ENCODE measurements at places on chromosomes 4 and X.

GRCh38 chr4:189850239-189850856, 90.3 kb upstream of the FRG1 start:
- no peak for DNase-seq

DNA sequence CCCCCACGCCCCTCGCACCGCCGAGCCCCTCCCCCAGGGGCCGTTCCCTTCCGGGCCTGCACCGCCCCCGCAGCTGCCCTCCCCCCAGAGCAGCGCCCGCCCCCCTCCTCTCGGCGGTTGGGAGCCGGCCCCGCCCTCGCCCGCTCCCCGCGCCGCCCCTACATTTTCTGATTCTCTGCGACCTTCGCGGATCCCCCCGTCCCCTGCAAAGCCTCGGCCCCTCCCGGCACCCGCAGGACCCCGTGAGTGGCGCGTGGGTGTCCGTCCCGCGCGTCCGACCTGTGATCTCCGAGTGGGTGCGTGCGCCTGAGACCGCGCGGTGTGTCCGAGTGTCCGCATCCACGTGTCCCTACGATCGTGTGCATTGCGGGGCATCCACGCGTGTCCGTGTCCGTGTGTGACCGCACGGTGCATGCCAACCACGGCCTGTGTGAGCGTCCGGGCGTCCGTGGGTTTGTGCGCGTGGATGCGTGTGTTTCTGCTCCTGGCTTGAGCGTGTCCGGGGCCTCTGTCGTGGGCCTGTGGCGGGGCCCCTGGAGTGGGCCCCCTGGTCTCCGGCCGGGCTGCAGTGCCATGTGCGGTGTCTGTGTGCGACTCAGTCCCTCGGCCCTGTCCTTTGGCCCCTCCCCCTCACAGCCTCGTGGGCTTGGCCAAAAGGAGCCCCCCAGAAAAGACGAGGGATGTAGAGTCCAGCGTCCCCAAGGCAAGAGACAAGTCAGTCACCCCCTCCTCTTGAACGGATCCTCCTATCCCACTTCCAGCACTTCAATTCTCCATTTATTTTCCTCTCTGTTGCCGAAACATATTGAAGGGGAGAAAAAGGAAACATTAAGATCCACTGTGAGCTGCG, 8.8 kb upstream of the NKX1-1 start:
- no peak for DNase-seq

GRCh38 chr4:177033135-177033534, 240.4 kb upstream of the VEGFC start:
- no peak for DNase-seq

DNA sequence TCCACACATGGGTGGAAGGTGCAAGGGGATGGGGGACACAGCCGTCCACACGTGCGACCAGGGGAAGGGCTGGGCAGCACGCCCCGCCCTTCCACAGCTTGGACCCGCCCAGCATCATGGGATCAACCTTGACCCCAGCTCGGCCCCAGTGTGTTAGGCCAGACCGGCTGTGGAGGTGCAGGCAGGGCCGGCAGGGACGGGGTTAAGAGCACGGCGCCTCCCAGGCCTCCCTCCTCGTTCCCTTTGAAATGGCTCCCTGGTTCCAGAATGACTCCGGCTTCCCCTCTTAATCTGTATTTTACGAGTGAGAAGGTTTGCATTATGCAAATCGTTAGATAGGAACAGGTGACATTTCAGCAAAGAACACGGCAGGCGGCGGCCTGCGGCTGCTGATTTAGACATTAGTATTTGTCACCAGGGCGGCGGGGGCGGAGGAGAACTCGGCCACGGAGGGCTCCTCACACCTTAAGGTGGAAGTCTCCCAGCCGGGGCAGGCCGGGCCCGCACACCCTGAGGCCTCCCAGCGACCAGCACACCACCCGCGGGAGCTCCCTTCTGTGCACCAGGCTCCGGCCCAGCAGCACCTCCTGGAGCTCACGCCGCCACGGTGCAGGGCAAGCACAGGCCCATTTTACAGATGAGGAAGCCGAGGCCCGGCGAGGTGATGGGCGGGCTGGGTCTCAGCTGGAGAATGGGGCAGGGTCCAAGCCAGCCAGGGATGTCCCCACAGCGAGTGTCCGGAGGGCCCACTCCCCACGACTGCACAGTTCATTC, 116.1 kb downstream of the FAM53A start:
- DNase-seq = no peak

DNA sequence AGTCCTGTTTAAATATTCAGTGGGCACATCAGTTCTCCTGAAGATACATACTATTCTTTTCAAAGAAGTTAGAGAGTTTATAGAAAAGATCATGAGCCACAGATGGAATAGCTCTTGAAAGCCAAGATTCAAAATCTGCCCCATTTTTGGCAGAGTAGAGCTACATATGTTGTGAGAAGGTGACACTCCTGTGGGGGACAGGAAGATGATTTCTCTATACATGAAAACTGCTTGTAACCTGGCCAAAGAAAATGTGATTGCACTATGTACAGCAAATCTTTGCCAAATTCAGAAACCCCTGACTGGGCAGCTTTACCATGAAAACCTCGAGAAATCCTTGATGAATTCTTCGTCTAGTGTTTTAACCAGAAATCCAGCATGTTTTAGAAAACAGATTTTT, 44.9 kb downstream of the GPM6A start:
- DNase-seq = no peak

GRCh38 chrX:121298499-121298898, 251.1 kb downstream of the GLUD2 start:
- no peak for DNase-seq

- no peak for DNase-seq
These were observed 378.0 kb downstream of the AFF2 start for GRCh38 chrX:148878371-148878770.

DNA sequence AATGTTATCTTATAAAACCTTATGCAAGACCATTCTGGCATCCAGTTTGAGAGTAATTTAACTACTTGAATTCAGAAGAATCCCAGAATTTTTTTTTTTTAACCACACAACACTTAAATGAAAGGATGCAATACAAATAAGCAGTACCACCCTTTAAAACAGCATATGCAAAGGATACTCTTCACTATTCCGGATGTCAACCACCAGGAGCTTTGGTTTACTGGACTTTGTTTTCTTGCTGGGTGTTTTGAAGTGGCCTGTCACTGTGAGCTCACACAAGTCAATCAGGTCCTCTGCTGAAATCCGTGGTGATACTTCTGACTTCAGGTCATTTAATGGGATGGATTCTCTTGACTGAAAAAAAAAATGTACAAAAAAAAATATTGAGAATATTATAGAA, 200.0 kb downstream of the TBCK start:
- DNase-seq = no peak

DNA sequence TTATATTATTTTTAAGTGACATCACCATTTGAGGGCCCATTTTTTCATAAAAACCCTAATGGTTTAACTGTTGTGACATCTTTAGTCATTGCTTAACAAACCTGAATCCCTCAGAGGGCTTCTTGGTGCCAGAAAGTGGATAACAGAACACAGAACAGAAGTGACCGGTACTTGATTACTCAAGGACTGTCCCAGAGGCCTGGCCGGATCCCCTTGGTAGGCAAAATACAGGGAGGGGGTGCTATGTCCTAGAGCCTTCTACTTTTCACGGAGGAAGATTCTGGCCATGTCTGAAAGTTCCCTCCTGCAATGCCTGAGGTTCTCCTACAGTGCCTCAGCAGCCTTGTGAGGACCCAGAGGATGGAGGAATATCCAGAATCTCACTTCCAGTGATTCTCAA, 94.3 kb upstream of the DCLK2 start:
- no peak for DNase-seq

GRCh38 chr4:134078230-134078914, 123.2 kb downstream of the PABPC4L start:
- DNase-seq = no peak

- no peak for DNase-seq
These were observed 55.2 kb downstream of the IL13RA2 start for GRCh38 chrX:114962209-114962608.

DNA sequence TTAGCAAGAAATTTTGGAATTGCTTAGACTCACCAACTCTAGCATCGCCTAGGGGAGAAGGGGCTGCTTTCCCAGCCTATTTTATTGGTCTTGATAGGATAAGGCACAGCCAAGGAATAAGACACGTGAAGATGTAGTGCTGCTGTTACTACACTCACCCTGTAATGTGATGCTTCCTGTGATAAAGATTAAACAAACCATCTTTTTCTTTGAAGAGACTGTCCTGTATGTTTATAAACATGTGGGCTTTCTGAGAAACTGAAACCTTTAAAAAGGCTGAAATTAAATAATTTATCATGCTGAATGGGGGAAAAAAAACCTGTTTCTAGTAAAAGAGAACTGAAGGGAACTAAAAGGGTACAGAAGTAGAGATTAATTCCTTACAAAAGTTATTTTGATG, 13.2 kb downstream of the TAPT1 start:
- no peak for DNase-seq

DNA sequence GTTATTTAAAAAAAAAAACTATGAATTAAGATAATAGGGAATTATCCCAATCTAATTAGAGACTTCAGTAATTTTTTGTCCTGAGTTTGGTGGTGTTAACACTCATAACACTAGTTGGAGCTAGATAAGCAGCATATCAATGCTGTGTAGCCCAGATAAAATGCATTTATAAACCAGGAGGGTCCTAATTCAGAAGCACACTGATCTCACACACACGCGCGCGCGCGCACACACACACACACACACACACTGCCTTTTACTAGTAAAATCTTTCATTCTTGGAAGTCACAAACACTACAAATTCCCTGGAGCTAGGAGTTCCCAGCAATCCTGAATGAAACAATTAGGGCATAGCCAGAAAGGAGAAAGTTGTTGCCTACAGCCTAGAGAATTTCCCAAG, 3.2 kb downstream of the UNC5C start:
- DNase-seq = no peak

- no peak for DNase-seq
These were observed 14.8 kb downstream of the AMTN start for GRCh38 chr4:70533211-70533610.

- DNase-seq = no peak
These were observed 63.2 kb downstream of the CD40LG start for GRCh38 chrX:136711147-136711546.

DNA sequence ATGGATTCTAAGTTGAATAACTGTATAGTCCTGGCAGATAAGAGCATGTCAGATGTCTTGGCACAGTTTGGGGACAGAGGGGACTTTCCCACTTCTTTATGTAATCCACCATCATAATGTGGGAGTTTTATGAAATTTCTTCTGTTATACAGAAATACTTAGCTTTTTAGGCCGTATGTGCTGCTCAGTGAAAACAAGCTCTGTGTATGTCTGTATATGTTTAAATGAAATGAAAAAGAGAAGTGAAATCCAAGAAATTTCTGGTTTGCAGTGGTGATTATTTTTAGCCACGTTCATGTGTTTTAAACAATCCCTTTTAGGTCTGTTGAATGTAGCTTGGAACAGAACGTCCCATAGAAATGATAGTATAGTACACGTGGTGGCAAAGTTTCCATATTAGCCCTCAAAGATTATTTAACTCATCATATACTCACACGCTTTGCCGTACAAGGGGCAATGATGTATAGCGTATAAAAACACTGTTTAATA, 41.0 kb downstream of the GAB1 start:
- no peak for DNase-seq

DNA sequence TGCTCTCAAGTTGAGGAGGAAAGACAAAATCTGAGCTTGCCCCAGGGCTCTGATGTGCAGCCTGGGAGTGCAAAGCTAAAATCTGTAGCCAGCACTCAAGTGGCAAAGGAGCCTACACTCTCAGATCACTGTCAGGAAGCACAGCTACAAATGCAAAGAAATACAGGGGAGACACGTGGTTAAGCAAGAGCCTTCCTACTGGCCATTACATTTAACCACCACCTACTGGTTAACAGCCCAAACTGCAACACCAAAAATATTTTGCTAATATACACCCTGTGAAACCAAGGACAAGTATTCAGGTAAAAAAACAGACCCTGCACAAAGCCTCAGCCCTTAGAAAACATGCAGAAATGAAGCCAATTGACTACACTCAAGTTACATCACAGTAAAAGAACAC, 170.4 kb upstream of the FGF16 start:
- DNase-seq = no peak

DNA sequence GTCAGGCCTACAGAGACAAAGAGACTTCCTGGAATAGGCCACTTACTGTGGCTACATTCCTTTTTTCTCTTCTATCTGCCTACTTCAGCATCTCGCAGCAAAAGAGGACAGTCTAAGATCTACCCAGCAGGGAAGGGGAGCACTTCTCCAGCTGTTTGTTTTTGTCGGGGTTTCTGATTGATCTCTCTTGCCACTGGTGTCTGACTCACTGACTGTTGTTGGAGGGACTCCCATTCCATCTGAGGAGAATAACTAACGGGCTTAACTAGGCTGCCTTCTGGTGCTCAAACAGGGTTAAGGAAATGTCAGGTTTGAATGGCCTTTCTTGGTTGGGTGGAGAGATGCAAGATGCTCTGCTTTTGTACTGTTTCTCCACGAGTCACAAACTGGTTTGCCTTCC, 100.2 kb upstream of the TMEM164 start:
- no peak for DNase-seq

DNA sequence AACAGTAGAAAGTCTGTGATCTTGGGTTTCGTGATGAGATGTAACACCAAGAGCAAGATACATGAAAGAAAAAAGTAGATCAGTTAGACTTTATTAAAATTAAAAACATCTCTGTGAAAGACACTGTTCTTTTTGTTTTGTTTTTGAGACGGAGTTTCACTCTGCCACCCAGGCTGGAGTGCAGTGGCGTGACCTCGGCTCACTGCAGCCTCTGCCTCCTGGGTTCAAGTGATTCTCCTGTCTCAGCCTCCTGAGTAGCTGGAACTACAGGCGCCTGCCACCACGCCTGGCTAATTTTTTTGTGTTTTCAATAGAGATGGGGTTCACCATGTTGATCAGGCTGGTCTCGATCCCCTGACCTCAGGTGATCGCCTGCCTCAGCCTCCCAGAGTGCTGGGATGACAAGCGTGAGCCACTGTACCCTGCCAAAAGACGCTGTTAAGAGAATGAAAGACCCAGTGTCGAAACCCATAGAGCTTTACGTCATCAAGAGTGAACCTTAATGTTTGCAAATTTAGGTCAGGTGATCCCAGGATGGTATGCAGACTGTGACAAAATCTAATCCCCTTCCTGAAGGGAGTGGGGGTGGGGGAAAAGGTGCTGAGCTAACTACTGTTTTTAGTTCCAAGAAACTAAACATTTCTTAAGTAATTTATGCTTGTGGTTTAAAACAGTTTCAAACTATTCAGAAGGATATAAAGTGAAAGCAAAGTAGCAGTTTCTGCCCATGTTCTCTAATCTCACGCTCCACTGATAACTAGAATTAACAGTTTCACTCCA, 8.0 kb downstream of the OFD1 start:
- DNase-seq = peak; percentile 28

DNA sequence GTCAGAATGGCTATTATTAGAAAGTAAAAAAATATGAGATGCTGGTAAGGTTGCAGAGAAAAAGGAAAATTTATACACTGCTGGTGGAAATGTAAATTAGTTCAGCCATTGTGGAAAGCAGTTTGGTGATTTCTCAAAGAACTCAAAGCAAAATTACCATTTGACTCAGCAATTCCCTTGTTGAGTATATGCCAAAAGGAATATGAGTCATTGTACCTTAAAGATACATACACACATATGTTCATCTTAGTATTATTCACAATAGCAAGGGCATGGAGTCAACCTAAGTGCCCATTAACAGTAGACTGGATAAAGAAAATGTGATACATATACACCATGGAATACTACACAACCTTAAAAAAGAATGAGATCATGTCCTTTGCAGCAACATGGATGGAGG, 148.2 kb downstream of the COMMD8 start:
- no peak for DNase-seq

GRCh38 chr4:85475631-85476233, 782 bp downstream of the ARHGAP24 start:
- DNase-seq = no peak

All from stimulated activated CD4-positive, alpha-beta T cell treated with anti-CD3 and anti-CD28 coated beads, Interleukin-2, amount 100 ng/mL, for 24 hours (primary cell).